ENCODE measurements at places on chromosomes 1 and 21.

- DNase-seq = peak; percentile 12
Observed at GRCh38 chr1:91124989-91125417, 103.2 kb upstream of the ZNF644 start.

GRCh38 chr1:204731509-204731908 is 46.0 kb upstream of the LRRN2 start:
- DNase-seq = no peak

- DNase-seq = no peak
Observed at GRCh38 chr1:78061825-78062523, 16.2 kb downstream of the GIPC2 start.

GRCh38 chr1:183896466-183897048 is 91.6 kb downstream of the RGL1 start:
- DNase-seq = no peak

GRCh38 chr1:101781201-101781831 is 215.4 kb downstream of the OLFM3 start:
- DNase-seq = no peak

DNA sequence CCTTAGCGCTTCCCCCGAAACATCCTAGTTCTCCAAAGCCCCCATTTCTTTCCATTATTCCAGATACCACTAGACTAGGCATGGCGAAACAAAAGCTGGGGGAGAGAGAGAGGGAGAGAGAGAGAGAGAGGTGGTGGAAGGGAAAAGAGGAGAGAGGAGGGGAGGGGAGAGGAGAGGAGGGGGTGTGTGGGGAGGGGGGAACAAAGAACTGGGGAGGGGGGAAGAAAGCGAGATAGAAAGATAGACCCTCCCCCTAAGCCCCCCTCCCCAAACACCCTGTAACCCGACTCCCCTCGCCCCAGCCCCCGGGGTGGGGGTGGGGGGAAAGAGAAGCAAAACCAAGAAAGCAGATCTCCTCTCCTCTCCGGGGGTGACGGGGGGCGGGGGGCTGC is 352 bp downstream of the MEX3A start:
- DNase-seq = no peak

- DNase-seq = no peak
Observed at GRCh38 chr1:95876276-95876675, 642.3 kb downstream of the RWDD3 start.

- DNase-seq = no peak
Observed at GRCh38 chr1:77642941-77643340, 39.5 kb downstream of the ZZZ3 start.

DNA sequence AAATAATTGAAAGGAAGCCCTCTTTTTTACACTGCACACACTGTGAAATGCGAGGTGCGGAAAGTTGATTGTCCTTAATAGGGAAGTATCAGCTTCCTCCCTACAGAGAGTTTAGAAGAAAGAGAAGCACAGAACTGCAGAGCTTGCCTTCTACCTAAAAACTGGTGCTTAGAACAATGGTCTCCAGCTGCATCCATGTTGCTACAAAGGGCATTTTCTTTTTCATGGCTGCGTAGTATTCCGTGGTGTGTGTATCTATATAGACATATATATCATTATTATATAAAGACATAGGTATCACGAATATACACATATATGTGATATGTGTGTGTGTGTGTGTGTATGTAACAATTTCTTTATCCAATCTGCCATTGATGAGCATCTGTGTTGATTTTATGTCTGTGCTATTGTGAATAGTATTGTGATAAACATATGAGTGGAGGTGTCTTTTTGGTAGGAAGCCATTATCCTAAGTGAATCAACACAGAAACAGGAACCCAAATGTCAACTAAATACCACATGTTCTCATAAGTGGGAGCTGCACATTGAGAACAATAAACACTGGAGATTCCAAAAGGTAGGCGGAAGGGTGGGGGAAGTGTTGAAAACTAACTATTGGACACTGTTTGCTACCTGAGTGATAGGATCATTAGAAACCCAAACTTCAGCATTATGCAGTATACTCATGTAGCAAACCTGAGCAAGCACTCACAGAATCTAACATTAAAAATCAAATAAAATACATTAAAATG is 290.0 kb upstream of the RUNX1 start:
- no peak for DNase-seq

DNA sequence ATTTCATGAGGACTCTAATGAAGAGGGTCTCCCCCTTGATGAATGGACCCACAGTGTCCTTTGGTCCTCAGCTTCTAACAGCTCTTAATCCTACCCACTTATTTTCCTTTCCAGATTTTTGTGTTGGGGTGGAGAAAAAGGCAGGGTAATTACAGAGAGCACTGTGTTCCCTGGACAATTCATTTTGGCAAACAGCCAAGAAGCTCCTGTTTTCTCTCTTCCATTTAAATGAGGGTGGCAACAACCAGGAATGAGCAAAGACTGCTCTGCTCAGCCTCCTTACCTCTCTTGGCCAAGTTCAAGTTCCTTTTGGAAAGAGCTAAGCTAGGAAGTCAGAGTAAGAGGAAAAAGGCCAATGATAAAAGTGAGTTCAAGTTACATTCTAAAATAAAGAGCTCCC is 11.9 kb downstream of the XKR8 start:
- DNase-seq = no peak

DNA sequence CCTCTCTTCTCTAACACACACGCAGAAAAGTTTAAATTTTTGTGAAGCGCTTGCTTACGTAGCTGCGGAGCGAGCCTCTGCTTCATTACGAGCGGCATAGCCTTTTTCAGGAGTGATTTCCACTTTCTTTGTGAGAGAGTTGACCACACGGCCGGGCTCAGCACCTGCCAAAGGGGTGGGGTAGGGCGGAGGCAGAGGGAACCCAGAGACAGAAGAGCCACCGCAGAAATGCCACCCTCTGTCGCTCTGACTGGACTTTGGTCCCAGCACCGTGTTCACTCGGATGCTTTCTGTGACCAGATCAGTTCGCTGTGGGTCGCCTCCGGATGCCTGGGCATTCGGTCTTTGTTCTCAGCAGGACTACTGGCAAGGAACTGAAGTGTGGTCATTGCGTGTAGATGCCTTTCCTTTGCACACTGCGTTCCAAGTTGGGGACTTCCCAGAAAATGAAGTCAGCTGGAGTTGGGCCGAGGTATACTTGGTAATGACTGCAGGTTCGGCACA is 883 bp downstream of the CHODL start:
- DNase-seq = no peak

DNA sequence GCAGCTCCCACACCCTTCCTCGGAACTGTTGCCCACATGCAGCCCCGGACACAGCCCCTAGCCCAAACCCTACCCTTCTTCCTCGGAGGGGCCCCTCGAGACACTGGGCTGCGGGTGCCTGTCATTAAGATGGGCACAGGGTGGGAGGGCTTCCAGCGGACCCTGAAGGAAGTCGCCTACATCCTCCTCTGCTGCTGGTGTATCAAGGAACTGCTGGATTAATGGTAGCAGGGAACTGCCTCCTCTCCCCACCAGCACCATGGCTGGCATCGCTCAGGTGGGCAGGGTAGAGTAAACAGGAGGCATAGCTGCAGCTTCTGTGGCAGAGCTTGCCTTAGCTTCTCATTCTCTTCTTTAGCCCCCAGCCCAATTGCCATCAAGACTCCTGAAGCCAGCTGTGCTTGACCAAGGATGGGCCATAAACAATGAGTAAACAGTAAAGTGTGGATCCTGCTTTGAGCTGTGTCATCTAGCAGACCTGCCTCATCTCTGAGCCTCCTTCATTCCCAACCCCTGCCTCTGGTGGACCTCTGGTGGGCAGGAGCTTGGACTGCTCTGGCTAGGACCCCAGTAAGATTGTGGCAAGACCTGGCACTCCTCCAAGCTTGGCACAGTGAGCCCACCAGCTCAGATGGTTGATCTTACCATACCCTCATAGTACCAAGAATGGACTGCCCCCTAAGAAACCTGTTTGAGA is at the start of gene LENEP:
Gene LENEP (plus strand): TSS at position 15 of the 697 bp plus-strand sequence. CDS start 22 bp downstream, at position 37.
- DNase-seq = no peak

GRCh38 chr1:39047374-39048229 is 21.5 kb downstream of the NDUFS5 start:
- no peak for DNase-seq

- DNase-seq = no peak
Observed at GRCh38 chr1:222257027-222257426, 290.9 kb downstream of the HHIPL2 start.

DNA sequence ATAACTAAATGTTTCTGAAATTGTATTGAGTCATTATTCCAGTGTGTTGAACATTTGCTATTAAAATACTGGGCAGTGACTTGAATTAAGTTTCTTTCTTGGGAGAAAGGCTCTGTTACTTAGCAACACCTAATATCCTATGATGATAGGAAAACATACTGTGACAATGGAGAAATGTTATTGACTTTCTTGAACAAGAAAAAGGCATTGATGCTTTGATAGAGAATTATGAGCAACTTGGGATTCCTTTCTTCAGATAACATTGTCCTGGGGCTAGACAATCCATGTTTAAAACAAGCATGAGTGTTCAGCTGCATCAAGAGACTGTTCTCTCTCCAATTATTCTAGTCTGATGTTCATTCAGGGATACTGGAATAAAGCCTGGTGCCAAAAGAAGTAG is 215.9 kb upstream of the L1TD1 start:
- no peak for DNase-seq

DNA sequence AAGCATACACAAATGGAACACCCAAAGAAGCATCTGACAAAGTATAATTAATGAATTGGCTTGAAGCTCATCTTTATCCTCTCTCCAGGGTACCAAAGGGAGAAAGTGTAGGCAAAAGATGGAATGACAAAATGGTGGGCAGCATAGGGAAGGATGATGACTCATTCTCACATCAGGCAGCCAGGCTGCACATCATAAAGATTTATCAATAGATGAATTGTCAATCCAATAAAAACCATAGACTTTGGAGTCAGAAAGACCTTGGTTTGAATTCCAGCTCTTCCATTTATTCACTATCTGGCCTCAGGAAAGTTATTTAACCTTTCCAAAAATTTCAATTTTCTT is 138.5 kb downstream of the TNR start:
- DNase-seq = no peak

- no peak for DNase-seq
Observed at GRCh38 chr1:180236698-180237509, 6.8 kb downstream of the LHX4 start.

DNA sequence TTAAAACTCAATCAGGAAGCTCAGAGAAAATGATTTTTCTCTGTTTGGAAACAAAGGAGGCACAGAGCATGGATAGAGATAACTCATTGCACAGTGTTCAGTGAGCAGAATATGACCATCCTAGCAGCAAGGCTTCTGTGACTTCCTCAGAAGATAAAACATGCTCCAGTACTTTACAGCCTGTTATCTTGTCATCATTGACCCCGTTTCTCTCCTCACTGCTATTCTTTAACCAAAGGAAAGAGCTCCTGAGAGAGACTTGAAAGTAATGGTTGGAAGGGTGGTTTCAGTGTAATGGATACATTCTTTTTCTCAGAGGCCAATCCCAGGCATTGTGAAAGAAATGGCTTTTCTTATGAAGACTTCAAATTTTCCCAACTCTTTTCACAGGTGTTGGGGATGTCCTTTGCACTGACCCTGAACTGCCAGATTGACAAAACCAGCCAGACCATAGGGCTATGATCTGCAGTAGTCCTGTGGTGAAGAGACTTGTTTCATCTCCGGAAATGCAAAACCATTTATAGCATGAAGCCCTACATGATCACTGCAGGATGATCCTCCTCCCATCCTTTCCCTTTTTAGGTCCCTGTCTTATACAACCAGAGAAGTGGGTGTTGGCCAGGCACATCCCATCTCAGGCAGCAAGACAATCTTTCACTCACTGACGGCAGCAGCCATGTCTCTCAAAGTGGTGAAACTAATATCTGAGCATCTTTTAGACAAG is 25.9 kb downstream of the CD53 start:
- DNase-seq = no peak

DNA sequence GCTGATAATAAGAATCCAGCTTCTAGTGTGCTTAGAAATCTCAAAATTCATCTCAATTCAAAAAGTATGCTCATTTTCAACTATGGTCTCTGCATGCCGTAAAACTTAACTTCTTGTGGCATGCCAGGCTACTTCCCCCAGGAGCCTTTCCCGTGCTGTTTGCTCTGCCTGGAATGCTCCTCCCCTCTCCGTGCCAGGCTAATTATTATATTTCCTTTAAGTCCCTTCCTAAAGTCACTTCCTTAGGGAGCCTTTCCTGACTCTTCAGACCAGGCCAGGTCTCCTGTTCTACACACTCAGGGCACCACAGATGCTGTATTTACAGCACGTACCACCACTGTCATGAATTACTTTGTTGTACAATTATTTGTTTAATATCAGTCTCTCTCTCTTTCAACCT is 67.1 kb upstream of the PPP2R5A start:
- no peak for DNase-seq

DNA sequence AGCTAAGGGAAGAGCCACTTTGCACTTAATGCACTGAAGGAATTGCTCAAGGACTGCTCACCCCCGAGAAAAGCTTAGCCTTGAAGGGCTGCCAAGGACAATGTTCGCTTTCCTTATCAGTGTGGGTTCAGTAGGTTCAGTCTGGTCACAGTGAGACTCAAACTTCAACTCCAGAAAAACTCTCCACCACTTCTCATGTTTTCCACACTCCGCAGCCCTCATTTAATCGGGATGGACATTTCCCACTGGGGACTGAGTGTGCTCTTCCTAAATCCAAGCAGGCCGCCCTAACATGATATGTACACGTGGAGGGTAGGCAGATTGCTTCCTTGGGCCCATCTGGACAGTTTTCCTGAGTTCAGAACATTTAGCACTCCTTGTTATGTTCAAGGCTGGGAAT is 19.5 kb downstream of the SUSD4 start:
- no peak for DNase-seq

GRCh38 chr1:151811181-151811580 is 6.0 kb upstream of the LINGO4 start:
- no peak for DNase-seq

DNA sequence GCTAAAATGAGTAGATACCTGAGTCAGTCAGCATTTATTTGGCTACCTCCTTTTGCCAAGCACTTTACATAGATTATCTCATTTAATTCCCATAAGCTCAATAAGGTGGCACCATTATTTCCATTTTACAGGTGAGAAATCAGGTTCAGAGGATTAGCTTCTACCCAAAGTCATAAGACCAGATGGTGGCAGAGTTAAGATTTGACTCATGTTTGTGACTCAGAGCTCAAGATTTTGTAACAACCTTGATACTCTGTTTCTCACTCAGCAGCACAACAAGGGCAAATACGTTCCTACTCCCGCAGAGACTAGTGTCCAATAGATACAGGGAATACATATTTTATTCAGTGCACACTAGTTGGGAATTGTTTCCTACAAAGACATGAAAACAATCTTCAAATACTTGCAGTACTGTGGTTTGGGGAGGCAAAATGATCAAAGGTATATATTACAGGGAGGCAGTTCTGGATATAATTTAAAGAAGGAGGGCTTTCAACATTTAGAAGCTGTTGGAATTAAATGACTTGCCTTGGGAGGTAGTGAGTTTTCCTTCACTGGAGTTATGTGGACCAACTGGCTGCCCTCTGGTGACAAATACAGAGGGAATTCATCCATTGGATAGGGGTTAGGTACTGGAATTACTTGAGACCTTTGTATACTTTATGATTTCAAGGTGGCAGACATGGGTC is 3.6 kb downstream of the LEPR start:
- DNase-seq = no peak

DNA sequence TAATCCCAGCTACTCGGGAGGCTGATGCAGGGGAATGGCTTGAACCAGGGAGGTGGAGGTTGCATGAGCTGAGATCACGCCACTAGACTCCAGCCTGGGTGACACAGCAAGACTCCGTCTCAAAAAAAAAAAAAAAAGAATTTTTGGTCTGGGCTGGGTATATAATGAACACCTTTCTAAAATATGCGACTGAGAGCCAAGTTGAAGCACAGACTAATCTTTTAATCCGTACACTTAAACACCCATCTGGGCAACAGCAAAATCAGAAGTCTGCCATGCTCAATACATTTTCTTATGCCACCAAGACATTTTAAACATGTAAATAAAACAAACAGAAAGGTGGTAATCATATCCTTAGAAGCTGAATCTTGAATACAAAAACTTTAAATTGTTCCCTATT is 31.6 kb upstream of the ABCB10 start:
- DNase-seq = no peak
